ENCODE measurements at places on chromosomes 12 and 14.

DNA sequence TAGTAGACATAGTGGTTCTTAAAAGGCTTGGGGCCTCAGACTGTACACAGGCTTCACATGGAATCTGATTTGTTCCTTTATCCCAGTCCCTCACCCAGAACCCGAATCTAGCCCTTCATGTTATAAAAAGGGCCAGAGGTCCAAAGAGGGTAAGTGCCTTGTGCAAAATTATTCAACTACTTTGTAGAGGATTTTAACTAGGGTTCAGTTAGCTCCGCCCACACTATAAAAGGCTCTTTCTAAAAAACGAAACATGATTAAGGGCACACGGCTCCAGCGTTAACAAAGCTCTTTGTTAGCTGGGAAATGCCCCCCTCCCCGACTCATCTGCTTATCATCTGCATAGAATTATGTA is 3.2 kb upstream of the SOCS2 start:
- no peak for DNase-seq

DNA sequence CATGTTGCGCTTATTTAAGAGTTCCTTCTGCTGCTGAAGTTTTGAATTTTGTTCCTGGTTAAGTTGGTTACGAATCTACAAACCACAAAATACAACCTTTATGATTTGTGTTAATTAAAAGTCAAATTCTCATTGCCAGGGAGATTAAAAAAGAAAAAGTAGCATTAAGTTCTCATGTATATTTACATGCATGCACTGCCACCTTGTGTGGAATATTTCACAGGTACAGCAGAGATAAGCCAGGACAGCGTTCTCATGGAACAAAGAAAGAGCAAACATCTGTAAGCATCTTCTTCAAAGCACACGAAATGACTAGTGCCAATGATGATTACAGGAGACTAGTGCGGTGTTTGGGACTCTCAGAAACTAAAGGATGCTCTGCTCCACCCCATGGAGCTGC is 34.2 kb downstream of the ZFYVE21 start:
- no peak for DNase-seq

- DNase-seq: no peak
Observed at GRCh38 chr12:47067176-47067575, 12.2 kb upstream of the PCED1B start.

DNA sequence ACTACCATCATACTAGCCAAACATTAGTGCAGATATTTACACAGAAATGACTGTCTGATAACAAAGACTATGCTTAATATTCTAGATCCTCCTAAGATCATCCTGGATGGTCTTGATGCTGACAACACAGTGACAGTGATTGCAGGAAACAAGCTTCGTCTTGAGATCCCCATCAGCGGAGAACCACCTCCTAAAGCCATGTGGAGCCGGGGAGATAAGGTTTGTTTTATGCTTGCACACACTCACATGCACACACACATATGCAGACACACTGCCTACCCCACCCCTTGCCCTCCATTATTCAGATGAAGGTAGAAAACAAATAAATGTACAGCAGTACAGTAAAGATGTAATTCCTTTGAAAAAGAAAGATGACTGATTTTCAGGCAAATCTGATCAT is 44.4 kb upstream of the CHPT1 start:
- no peak for DNase-seq

DNA sequence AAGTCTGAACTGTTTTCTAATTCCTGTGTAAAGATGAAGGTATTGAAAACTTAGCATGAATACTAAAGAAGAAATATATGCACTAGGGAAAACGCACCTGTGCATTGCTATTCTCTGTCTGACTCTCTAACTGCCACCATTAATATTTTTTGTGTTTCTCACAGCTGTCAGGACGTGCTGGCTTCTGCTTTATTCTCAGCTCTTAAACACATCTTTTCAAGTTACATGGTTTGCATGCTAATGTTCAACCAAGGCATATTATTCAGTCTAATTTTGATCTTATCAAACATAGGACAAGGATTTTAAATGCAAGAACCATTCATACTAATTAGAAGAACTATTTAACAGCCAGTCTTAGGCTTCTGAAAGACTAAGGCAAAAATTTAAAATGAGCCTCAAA is 187.4 kb downstream of the KLHL28 start:
- no peak for DNase-seq

DNA sequence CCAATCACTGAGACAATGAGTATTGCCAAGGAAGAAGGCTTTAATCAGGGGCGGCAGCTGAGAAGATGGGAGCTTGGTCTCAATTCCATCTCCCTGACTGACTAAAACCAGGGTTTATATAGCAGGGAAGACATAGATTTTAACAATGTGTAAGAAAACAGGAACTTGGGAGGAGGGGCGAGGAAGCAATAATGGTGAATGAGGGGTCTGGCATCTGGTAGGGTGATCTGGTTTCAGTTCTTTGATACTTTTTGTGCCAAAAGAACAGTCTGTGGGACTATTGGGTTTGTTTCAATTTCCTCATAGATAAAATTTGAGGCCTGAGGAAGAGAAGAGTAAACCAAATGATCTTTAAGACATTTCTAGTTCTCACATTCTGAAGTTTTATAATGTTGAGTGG is 49.2 kb downstream of the FUT8 start:
- DNase-seq: no peak

DNA sequence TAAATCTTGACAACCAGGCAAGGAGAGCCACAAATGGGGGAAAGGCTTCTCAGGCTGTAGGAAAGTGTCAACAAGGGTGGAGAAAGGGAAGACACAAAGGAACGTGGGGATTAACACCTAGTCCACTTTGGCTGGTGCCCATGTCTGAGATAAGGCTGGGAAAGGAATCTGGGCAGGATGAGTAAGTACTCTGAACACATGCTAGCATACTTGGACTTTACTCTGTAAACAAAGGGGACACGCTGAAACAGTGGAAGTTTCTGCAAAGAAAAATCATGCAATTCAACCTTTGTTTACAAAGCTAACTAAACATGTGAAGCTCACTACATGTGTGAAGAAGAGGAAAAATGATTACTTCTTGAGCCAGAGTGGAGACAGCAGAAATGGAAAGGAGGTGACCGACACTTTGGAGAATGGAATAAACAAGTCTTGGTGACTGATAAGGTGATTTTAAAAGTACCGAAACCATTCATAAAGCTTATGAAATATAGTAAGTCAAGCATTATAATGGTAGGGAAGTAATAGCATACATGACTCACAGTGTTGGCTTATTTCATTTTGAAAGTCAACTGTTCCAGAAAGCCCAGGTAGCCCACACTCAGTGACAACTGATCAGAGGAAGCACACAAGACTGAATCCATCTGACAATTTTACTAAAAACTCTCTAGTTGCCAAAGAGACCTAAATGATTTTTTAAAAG is 13.2 kb downstream of the CPNE8 start:
- no peak for DNase-seq

GRCh38 chr14:22124073-22124613 is 450.5 kb upstream of the OR4E1 start:
- DNase-seq: no peak

- no peak for DNase-seq
Observed at GRCh38 chr14:90839024-90839888, 23.0 kb upstream of the TTC7B start.

- no peak for DNase-seq
Observed at GRCh38 chr12:19706936-19707335, 267.6 kb downstream of the AEBP2 start.

DNA sequence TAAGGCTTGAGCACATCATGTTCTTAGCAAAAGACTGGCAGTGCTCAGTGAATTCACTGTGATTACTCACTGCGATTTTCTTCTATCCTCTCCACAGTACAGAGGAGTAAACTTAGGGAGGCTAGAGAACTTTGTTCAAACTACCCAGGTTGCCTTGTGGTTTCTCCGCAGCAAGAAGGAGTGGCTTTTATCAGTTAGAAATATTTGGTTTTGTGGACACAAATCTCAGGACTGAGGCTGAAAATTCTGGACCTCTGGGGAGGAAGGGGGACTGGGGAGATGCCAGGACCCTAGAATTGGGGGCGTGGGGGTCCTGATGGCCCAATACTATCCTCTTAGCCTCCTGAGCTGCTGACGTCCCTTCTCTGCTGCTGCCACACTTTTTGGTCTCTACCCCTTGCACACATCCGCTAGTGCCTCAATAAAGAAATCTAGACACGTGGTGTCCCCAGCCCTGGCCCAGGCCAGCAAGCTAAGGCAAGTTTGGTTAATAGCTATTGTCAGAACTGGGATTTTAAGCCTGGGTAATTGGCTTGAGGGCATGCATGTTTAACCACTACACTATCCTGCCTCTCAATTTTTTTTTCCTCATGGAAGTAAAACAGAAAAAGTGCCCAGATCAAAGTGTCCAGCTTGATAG is 842 bp downstream of the OAS2 start:
- DNase-seq: no peak

DNA sequence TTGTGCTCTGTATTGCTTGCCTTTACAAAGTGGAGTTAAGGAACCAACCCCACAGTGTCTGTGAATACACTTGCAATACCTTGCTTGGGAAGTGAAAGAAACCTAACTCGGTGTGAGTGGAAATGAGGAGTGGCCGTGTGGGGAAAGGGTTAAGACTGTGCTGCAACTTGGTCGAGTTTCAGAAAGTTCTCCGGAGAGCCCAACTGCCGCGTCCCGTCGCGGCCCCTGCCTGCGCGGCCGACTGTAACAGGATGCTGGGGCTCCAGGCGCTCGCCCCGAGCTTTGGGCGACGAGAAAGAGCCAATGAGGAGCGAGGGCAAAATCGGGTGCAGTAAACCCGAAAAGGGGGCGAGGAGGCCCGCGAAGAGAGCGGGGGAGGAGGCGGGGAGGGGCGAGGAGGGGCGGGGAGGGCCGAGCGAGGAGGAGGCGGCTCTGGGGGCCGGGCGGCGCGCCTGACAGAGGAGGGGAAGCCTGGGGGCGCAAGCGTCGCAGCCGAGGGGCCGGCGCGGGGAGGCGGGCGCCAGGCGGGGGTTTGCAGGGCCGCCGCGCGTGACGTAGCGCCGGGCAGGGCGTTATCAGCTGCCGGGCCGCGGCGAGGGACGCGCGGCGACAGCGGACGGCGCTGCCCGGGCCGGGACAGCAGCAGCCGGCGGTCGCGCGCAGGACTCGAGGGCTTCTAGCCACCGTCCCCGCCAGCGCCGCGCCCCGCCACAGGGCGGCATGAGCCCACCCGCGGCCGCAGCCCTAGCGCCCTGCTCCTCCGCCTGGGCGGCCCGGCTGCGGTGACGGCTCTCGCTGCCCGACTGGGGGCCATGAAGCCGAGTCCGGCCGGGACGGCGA is at the start of gene DACT1:
Gene DACT1, plus strand, starts transcription at position 572 of the 840 bp plus-strand sequence. Its CDS starts 241 bp downstream, at position 813.
- no peak for DNase-seq

DNA sequence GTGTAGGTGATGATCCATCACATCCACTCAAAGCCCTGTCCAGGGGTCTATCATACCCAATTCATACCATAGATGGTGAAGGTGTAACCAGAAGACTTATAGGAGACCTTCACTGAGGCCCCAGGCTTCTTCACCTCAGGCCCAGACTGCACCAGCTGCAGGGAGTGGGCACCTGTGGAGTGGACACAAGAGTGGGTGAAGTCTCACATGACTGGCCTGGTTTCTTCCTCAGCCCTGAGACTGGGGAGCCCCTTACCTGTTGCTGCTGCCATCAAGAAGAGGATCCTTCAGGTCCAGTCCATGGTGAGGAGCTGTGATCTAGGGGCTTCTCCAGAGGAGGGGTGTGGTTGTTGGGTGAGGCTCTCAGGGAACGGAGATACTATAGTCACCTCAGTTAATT is 851.0 kb downstream of the TMEM121 start:
- no peak for DNase-seq

GRCh38 chr12:61758661-61759060 is 501.5 kb upstream of the USP15 start:
- no peak for DNase-seq

GRCh38 chr12:98154850-98155249 is 360.5 kb upstream of the TMPO start:
- peak; percentile 21 for DNase-seq

- no peak for DNase-seq
Observed at GRCh38 chr12:97424911-97425310, 37.7 kb upstream of the RMST start.

DNA sequence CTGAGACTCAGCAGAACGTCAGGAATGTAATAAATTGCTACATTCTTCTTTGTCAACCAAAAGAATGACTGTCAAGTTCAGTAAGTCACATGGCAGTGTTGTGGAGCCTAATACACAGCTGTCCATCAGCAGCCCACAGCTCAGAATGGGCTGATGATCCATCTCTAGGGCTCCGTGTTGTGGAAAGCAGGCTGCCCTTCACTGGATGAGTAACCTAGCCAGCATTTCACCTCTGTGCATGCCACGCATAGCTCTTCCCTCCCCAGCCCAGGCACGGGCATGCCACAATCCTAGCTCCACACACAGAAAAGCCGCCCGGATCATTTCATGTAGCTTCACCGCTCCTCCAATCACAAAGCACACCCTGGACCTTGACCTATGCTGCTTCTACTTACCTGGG is 878.0 kb upstream of the TMEM132C start:
- no peak for DNase-seq

DNA sequence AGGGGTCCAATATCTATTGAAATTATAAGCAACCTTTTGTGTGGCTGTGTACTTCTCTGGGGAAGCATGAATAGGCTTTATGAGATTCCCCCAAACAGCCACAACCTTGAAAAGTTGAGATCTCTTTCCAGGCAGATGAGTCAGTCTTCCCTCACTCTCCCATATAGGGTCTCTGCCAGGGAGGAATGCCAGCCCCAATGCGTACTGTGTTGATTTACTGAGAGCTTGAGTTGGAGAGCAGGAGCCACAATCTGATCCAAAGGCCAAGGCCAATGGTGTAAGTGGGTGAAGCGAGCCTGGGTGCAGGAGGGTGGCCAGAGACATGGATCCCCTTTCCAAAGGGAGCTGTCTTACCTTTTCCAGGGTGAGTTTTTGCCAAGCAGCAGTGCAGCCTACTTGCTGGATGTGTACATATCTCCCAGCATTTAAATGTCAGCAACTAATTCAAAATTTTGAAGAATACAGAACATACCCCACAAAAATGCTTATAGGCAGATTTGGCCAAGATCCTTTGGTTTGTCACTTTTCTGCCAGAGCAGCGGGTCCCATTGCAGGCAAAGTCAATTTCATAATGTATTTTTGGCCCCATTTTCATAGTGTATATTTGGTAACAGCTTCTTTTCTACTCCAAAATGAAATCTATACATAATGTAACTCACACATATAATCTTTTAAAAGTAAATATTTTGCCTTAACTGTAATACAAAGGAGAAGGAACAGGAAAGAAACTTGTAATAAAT is 88.2 kb downstream of the TBC1D30 start:
- DNase-seq: no peak

DNA sequence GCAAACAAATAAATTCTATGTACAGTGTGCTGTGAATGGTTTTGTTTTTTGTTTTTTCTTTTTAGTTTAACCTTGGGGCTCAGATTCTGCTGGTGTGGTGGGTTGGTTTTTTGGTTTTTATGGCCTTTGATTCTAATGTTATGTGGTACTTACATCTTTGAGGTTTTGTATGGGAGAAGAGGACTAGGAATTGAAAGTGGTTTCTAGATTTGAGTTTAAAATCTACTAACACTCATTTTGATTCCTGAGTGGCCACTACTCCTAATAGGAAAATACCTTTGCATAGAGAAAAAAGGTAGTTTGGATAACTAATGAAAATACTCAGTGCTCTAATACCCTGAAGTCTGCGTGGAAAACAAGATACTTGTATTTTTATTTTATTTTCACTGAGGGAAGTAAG is 137.7 kb downstream of the MON2 start:
- DNase-seq: no peak

GRCh38 chr14:106268013-106268727 is 741.8 kb downstream of the TMEM121 start:
- DNase-seq: no peak
